ENCODE measurements at places on chromosomes 7 and 10.

GRCh38 chr7:7265081-7266075 lies 83.0 kb downstream of the C1GALT1 start:
- peak; percentile 23 for DNase-seq

- no peak for DNase-seq
These were observed 55.3 kb upstream of the NCAPG2 start for GRCh38 chr7:158759749-158760444.

DNA sequence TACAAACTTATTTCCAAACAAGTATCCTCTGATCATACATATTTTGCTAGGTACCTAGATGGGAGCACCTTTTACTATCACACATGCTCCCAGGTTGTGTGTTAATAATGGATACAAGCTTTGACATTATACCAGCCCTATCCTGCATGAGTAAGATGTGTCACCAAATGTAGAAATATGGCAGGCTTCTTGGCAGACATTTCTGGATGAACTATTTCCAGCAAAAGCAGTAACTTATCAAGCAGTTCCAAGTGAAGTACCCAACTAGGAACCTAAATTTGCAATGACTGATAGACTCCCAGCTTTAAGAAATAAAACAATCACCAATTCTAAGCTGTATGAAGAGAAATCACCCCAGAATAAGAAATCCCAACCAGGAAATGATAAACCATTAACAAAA lies 103.7 kb upstream of the TMEM72 start:
- no peak for DNase-seq

DNA sequence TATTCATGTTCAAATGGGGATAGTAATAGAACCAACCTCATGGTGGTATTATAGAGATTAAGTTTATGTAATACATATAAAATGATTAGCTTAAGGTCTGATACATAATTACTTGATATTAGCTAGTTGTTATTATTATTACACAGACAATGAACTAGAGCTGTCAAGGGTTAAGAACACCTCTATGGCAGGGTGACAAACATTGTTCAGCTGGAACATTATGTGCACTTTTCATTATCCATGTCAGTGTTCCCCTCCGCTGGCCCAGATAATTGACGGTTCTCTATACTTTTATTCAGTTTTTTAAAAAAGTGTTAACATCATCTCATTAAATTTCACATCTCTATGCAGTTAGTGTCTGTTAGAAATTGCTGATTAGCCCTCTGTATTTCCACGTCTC lies 142.1 kb downstream of the CDK14 start:
- DNase-seq: no peak

GRCh38 chr7:151058781-151059366 lies 515 bp upstream of the SLC4A2 start:
- DNase-seq: peak; percentile 50

DNA sequence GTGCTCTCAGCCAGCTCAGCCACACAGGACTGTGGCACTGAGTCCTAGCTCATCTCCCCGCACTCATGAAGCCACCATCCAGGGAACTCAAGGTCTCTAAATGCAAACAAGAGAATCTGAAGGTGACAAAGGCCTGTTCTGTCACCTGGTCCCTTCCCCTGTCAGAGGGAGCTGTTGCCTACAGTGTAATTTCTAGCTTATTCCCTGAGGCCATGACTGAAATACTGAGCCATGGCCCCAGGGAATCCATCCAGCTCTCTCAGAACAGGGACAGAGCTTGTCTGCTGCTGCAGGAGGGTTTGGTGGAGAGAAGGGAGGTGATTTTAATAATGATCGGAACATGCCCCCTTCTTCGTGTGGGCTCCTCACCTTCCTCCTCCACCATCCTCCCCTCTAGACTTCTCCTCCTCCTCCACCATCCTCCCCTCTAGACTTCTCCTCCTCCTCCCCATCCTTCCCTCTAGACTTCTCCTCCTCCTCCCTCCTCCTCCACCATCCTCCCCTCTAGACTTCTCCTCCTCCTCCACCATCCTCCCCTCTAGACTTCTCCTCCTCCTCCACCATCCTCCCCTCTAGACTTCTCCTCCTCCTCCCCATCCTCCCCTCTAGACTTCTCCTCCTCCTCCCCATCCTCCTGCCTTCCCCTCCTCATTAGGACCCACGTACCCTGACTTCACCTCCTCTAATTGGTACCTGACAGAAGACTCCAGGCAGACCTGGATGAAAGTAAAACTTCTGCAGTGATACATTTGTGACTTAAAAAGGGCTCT lies 338.0 kb upstream of the MKI67 start:
- peak; percentile 59 for DNase-seq

DNA sequence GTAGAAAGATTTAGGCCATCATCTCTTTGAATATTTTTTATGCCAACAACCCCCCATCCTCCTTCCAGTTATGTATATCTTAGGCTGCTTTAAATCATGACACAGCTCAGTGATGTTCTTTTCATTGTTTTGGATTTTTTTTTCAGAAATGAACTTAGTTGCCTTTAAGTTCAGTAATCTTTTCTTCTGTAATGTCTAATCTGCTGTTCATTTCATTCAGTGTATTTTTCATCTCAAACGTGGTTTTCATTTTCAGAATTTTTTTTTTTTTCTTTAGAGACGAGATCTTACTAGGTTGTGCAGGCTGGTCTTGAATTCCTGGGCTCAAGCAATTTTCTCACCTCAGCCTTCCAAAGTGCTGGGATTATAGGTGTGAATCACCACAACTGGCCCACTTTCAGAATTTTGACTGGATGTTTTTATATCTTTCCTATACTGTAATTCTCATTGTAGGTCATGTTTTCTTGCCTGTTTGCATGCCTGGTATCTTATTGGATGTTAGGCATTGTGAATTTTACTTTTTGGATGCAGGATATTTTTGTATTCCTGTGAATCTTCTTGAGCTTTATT lies 8.1 kb downstream of the ZNF487 start:
- DNase-seq: no peak

GRCh38 chr10:123559066-123559822 lies 106.9 kb upstream of the GPR26 start:
- DNase-seq: peak; percentile 39

- DNase-seq: no peak
These were observed 89.1 kb upstream of the KCNMA1 start for GRCh38 chr10:77726732-77727131.

- DNase-seq: no peak
These were observed 24.5 kb downstream of the PLXDC2 start for GRCh38 chr10:19840776-19841175.

DNA sequence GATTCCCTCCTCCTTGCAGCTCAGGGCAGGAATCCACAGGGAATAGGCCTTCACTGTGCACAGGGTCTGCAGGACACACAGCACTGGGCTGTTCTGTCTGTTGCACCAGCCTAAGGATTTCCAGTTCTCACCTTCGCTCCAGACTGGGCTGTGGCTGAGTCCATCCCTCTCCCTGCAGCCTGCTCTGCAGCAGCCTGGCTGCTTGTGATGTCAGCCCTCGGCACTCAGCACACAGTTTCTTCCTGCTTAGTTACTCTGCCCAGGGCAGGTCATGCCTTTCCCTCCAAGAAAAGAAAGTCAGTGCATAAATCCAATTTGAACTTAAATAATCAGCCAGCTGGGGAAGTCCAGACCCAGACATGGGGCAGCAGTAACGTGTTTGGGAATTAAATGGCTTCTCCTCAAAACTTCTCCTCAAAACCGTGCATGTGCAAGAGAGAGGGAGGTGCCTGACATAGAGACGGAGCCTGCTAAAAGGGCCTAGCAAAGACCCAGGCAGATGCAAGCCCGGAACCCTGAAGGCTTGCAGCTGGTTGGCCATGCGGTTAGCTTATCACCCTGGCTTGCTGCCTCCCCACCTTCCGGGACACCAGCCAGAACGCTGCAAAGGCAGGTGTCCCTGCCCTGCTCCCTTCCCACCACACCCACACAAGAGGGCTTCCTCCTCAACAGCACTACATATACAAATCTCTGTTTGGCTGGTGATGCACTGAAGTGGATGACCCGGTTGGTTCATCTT lies 10.9 kb upstream of the GDF2 start:
- DNase-seq: no peak

DNA sequence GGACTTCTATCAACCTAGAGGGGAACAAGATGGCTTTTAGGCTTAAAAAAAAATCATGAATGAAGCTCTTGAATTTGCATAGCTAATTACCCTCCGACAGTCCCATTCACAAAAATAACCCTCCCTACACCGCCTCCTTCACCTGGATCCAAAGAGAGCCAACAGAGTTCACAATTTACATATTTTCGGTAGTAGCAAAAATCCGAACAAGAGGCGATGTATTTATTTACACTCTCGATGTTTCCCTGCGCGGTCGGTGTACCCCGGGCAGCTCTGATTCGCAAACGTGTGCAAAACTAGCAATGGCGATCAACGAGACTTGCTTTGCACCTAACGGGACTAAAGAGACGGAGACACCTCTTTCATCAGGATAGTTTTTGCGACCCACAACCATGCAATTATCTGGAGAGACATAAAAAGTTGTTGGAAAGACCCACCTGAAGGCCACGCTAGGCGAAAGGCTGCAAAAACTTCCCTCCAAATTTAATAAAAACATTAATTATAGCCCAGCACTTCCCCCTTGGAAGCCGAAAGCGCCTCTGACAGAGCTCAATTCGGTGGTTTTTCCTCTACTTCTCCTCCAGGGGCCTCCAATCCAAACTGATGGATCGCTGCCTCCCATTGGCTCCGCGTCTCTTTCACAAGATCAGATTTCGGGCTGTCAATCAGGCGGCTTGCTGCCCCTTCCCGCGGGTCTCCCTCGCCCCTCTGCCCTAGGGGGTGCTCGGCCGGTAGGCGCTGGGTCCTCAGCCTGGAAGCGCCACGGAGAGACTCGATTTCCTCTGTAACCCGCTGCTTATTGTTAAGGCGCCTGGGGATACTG lies at the start of gene ETV1:
Gene ETV1 (minus strand): TSS at position 541 of the 823 bp plus-strand sequence. CDS start 614 bp downstream, outside the sequence.
- DNase-seq: peak; percentile 84

GRCh38 chr7:18770822-18771221 lies 275.3 kb downstream of the HDAC9 start:
- no peak for DNase-seq

GRCh38 chr10:49161411-49161997 lies 26.7 kb downstream of the TMEM273 start:
- DNase-seq: peak; percentile 35

DNA sequence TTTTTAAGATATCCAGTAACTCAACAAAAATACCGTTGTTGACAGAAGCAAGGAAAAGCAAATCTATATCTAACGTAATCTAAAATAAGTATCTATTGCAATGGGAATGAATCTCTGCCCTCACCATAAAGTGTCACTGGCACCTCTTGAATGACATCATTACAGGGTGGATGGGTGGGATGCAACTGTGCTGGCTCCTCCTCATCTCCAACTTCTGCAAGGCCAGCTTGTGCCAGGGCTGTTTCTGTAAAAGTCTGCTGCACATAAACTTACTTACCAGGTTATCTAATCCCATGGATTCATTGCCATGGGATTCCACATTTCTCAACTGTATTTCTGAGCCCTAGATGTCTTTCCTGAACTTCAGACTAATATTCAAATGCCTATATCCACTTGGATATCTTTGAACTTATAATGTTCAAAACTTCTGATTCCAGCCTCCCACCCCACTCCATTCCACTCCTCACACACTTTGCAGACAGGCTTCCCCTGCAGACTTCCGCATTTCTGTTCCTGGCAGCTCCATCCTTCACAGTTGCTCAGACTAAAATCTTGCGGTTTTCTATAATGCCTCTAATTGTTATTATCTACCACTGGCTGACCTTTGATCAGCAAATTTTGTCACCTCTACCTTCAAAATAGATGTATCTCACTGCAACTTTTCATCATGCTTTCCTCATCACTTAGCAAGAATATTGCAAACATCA lies 10.7 kb downstream of the FGL2 start:
- no peak for DNase-seq

DNA sequence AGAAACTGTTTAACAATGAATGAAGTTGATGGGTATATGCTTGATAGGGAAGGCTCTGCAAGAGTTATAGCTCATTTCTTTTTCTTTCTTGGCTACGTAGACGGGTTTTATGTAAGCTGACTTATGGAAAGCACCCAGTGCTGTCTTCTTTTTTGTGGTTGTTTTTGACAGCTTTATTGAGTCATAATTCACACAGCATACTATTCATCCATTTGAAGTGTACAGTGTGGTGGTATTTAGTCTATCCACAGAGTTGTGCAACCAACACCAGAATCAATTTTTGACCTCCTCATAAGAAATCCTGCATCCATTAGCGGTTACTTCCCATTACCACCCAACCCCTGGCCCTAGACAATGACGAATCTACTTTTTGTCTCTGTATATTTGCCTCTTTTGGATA lies 240.6 kb upstream of the KIAA1217 start:
- DNase-seq: no peak

DNA sequence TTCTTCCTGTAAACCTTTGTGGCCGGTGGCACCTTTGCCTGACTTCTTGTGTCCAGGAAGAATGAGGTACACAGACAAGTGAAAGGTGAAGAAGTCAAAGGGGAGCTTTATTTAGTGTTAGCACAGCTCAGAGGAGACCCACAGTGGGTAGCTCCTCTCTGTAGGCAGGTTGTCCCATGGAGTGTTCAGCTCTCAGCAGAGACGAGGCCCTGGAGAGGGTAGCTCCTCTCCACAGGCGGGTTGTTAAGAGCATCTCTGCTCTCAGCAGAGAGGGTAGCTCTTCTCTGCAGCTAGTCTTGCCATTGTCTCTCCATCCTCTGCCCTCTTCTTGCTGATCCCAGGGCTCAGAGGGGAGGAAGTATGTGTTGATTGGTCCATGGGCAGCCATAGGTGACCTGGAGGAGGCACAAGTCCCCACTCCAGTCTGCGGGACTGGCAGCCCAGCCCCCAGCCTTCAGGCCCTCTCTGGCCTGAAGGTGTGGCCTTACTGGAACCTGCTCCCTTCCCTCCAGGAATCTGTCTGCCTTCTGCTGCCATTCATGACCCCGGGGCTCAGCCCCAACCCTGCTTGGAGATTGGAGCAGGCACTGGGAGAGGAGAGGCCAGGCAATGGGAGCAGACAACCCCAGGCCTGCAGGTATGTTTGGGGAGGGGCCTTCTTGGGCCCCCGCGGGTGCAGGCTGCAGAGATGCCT lies 24.5 kb downstream of the HHEX start:
- no peak for DNase-seq

DNA sequence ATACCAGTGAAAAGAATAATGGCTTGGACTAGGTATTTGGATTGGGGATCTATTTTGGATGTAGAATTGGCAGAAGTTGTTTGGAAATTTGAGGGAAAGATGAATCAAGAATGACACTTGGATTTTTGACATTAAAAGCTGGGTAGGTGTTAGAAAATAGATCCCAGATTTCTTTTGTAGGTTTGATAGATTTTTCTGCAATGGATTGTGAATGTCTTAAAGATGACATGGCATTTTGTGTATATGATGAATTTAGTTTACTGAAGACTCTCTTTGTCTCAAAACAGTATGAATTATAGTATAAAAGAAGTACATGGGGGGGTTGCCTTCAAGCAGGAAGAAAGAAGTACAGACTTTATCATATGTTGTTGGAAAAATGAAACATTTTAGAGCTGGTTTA lies 75.8 kb downstream of the MPLKIP start:
- peak; percentile 18 for DNase-seq

- DNase-seq: no peak
These were observed 5.8 kb upstream of the NKX2-3 start for GRCh38 chr10:99526861-99527504.

- DNase-seq: no peak
These were observed 10.4 kb upstream of the ELFN1 start for GRCh38 chr7:1659696-1660095.

- no peak for DNase-seq
These were observed 166.6 kb upstream of the STEAP1 start for GRCh38 chr7:89987665-89988064.

GRCh38 chr7:47249361-47249760 lies 332.6 kb downstream of the TNS3 start:
- peak; percentile 37 for DNase-seq

- no peak for DNase-seq
These were observed 35.8 kb downstream of the VWA2 start for GRCh38 chr10:114274616-114275453.

- no peak for DNase-seq
These were observed 106.1 kb downstream of the PPP1R3A start for GRCh38 chr7:113812591-113813255.

- no peak for DNase-seq
These were observed 19.9 kb downstream of the ANTXRL start for GRCh38 chr10:46306516-46307184.

All from iris pigment epithelial cell (primary cell).